NCI-H2171 (cell line): ENCODE measurements at places on chromosomes 5 and 9.

- DNase-seq: no peak
Observed at GRCh38 chr5:102581011-102581410, 82.2 kb upstream of the SLCO6A1 start.

- DNase-seq: no peak
Observed at GRCh38 chr9:12833701-12834100, 58.9 kb downstream of the LURAP1L start.

DNA sequence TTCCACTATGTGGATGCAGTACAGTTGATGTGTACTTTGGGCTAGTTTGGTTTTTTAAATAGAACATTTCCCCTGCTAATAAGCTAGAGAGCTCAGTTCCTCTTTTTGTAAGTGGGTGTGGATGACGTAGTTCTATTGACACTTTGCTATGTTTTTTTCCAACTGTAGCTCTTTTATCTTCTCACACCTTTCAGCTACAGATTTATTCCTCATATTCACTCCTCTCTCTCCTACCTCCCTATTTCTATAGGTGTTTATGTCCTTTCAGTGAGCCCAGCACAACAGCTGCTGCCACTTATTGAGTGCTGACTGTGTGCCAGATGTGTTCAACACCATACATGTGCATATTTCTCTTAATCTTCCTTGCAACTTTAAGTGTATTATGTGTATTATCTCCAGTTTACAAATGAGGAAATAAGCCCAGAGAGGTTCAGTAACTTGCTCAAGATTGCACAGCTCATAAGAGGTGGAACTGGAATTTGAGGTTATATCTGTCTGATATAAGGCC lies 215.7 kb downstream of the SEMA6A start:
- no peak for DNase-seq

GRCh38 chr5:128633901-128634300 lies 95.9 kb upstream of the FBN2 start:
- no peak for DNase-seq

- DNase-seq: no peak
Observed at GRCh38 chr9:94874316-94874715, 147.8 kb downstream of the AOPEP start.

DNA sequence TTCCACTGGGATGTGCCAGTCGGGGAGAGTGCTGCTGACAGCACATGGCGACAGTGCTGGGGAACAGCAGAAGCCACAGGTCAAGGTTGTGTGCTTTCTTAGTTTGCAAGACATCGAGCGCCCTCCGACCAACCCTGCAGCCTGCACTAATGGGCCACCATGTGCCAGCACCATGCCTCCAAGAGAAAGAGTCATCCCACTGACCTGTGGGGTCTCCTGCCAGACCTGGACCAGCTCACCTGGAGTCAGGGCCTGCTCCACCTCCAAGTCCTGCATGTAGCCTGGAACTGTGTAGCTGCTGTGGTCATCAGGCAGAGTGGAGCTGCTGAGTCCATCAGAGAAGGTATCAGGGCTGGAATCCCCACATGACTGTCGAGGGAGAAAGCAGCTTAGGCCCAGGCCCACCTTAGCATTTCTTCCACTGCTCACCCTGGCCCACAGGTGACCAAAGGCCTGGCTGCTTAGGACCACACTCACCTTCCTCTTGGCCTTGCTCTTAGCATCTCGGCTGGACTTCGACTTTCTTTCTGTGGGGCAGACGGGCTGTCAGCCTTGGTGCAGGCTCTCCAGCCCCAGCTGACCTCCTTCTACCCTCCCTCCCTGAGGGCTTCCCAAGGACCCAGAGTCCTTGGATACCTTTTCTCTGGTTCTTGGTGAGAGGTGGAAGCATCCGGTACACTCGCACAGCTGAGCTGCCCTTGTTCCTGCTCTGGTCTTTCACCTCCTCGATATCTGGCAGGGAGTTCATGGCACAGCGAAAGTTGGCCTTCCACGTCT lies 4.1 kb downstream of the IRF1 start:
- no peak for DNase-seq

GRCh38 chr5:109163336-109163735 lies 246.4 kb downstream of the PJA2 start:
- DNase-seq: no peak

GRCh38 chr5:72883850-72884249 lies 67.4 kb downstream of the TNPO1 start:
- DNase-seq: no peak

- no peak for DNase-seq
Observed at GRCh38 chr9:115715666-115716065, 437.9 kb upstream of the PAPPA start.

DNA sequence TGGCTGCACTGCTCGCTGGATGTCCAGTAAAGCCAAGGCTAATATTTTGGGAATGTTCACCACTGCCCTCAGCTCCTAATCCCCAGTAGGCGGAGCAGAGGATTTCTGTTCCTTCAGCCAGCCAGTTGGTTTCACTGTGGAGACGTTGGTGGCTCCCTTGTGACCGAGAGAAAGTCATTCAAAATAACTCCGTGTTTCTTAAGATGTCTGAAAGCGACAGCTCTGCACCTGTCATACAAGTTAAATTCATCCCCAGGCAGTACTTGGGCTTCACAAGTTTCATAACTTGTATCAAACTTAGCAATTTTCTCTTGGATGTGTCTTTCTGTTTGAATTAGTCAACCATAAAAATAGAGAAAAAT lies 382 bp upstream of the CDKN2B start:
- no peak for DNase-seq

DNA sequence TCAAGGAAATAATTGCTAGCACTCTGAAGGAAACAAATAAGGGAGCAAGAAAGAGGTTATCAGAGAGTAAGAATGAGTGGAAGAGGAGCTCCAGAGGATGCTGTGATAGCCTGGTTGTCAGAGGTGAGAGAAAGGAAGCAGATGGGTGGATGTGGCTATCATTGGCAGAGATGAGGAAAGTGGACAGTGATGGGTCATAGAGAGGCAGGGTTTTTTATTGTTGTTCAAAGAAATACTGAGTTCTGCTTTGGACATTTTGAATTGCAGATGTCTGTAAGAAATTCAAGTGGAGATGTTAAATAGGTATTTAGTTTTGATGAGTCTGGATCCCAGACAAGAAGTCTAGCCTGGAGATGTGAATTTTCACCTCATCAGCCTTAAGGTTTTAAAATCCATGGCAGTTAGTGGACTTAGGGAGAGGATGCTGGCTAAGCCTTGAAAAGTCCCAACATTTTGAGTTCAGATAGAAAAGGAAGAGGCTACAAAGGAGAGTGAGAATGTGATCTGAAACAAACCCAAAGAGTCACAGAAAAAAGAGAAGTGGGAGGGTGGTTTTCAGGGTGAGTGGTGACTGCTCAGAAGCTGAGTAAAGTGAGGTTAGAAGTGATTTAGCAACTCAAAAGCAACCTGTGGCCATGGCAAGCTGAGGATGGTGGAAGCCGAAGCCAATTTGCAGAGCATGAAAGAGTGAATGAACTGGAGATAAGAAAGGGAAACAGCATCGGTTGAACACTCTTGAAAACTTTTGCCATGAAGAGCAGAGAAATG lies 50.4 kb downstream of the PPIC start:
- no peak for DNase-seq

- DNase-seq: peak; percentile 86
Observed at GRCh38 chr9:133848471-133849109, 110.4 kb upstream of the SARDH start.

GRCh38 chr5:41598011-41598410 lies 87.6 kb upstream of the PLCXD3 start:
- DNase-seq: no peak

GRCh38 chr5:169904508-169904907 lies 75.8 kb downstream of the INSYN2B start:
- no peak for DNase-seq
